ENCODE measurements at places on chromosomes 1 and 21. TPM values are rescaled to one million over a fixed set of nuclear protein-coding genes. Genes with fewer than 3 reads are reported as not detected.

DNA sequence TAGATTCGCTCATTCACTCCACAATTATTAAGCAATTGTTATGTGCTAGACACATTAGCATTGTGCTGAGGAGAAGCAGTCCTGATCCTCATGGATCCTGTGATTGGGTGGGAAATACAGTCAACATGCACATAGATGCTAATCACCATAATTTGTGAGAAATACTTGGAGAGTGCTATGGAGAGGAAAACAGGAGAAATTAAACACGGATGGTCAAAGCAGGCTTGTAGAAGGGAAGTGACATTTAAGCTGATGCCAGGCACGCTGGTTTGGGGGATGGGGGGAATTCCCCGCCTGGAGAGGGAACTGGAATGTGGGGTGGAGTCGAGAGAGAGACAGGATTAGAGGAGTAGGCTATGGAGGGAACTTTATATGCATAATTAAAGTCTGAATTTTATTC is 52.2 kb upstream of the L1TD1 start:
- no peaks in the 10 kb centered on the region for H3K27me3 ChIP-seq
- H3K27ac ChIP-seq = no peak overlapping the region
- no peak overlapping the region for H3K4me3 ChIP-seq
- DNase-seq = peak; percentile 16

- H3K4me3 ChIP-seq = no peak overlapping the region
- H3K36me3 ChIP-seq = no peaks in the 10 kb centered on the region
- DNase-seq = no peak
- H3K27ac ChIP-seq = no peak overlapping the region
- no peaks in the 10 kb centered on the region for H3K4me1 ChIP-seq
Measured at GRCh38 chr1:106173101-106173500, 883.4 kb upstream of the PRMT6 start.

DNA sequence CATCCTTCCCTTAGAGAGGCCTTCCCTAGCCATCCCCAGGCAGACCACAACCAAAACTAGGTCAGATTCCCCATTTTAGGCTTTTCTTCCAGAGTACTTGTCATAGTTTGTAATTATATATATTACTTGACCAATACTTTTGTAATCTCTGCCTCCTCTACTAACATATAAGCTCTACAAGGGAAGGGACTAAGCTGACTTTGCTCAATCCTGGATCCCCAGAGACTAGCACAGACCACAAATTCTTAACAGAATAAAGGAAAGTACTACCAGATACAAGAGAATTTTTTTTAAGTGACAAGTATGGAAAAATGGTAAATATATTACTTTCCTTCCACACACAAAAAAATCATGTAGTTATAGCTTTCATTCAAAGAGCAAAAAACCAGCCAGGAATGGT is 2.0 kb downstream of the ZMYM6 start:
- H3K4me3 ChIP-seq = peak overlapping the region; percentile 95
- no peak for DNase-seq
- peak overlapping the region; percentile 97 for H3K27ac ChIP-seq
- peaks cover 35% of the 10 kb centered on the region for H3K36me3 ChIP-seq

Gene DIO1
- not detected for total RNA-seq

GRCh38 chr1:66788231-66788939 is 12.7 kb downstream of the INSL5 start:
- no peak overlapping the region for H3K27ac ChIP-seq
- peaks cover 7% of the 10 kb centered on the region for H3K4me1 ChIP-seq
- no peak for DNase-seq

- peak overlapping the region; percentile 95 for H3K27ac ChIP-seq
- peak; percentile 96 for DNase-seq
- peak overlapping the region; percentile 68 for H3K4me3 ChIP-seq
- H3K27me3 ChIP-seq = no peaks in the 10 kb centered on the region
- H3K4me1 ChIP-seq = peaks cover 62% of the 10 kb centered on the region
- peaks cover 26% of the 10 kb centered on the region for H3K36me3 ChIP-seq
Measured at GRCh38 chr1:147167365-147167764, 4.9 kb downstream of the PRKAB2 start.
